ENCODE measurements at places on chromosomes 11 and 22.

GRCh38 chr22:46379066-46379930 is 43.8 kb downstream of the TRMU start:
- DNase-seq, result no peak

DNA sequence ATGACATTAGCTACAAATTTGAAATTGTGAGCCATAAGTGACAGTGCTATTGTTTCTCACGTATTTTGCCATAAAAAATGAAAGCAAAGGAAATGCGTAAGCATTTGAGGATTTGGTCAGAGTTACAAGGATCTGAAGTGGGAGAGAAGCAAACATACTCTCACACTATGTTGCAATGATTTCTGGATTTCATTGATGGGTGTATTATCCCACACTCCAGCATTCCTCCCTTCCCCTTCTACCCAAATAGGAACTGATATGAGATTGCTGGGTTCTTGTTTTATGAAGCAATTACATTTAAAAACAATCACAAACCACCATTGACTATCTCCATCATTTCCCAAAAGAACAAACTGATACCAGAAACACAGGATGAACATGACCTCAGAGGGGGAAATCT is 314.0 kb upstream of the CTSC start:
- DNase-seq, result no peak

GRCh38 chr11:7571640-7572000 is 57.8 kb downstream of the PPFIBP2 start:
- DNase-seq, result peak; percentile 44

DNA sequence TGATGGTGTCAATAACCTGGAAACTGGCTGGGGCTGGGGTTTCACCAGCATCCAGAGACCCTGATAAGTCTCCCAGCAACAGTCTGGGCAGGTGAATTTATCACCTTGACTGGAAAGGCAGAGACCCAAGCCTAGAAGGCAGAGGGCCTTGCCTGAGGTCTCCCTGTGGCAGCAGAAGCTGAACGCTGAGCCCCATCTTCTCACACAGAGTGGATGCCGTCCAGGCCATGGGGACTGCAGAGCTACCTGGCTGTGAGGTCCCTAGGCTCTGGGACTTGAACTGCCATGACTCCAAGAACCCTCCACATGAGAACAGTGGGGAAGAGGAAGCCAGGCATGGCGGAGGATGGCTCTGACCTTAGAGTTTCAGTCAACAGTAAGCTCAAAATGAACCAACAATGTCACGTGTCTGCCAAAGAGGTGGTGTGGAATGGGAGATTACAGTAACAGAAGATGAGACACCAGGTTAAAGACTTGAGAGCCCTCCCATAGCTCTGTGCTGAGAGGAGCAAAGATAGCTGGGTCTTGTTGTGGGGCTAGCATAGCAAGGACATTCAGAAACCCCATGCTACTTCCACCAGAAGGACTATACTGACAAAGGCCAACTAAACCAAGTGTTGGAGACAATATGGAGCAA is 79.1 kb upstream of the LINC01488 start:
- no peak for DNase-seq

DNA sequence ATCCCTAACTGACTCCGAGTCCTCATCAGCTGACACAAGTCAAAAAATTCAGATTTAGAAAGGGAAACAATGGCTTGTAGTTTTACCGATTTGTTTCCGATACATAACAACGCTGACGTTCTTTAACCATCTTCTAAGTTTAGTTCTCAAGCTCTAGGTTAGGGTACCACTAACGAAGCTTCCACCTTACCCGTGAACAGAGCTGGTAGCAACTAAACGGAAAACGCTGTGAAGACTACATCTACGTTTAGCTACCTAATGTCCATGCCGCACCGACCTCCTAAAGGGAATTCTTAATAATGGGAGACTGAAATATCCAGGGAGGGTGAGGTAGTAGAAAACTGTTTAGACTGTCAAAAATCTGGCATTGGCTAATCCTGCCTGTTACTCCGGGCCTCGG is 1.0 kb downstream of the NUP98 start:
- no peak for DNase-seq

GRCh38 chr11:61975638-61976419 is 8.4 kb upstream of the FTH1 start:
- no peak for DNase-seq

DNA sequence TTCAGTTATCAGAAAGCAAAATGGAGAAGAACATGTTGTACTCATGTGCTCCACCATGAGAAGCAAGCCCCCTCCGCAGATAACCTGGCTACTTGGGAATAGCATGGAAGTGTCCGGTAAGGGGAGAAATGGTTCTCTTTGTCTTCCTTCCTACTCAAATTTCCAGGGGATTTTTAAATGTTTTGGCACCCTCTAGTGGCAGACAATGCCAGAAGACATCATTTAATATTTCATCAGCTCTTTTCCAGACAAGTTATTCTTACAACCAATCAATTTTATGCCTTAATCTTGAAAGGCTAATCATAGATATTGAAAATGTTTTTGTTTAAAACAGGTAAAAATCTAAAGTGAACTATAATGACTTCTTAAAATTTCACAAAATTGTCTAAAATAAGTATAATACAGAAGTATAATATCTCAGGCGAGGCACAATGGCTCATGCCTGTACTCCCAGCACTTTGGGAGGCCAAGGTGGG is 15.7 kb downstream of the CRTAM start:
- peak; percentile 50 for DNase-seq

DNA sequence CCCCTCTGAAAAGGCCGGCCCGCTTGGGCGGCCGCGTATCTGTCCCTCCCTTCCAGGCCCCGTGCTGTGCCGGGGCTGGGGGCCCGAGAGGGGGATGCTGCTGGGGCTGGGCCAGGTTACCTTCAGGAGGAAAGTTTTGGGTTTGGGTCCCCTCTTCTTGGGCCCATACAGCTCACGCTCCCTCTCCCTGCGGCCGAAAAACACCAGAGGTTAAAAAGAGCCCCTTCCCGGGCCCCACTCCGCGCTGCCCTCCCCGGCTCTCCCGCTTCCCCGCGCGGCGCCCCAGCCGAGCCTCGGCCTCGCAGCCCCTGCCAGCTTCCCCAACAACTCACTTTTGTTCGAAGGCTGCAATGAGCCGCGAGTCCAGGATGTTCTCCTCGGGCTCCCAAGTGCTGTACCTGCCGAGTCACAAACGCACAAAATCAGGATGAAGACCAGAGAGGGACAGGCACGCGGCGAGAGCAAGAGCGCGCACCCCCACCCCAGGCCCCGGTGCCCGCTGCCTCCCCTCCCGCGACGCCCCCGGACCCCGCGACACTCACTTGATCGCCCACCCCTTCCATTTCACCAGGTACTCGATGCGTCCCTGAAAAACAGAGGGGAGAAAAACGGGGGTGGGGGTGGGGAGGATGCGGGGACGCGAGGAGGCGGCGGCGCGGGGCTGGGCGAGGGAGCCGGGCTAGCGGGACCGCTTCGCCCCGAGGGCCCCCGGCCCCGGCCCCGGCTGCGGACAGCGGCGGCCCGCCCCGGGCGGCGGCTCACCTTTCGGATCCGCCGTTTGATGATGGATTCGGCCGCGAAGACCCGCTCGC is 450 bp downstream of the CBX6 start:
- no peak for DNase-seq

DNA sequence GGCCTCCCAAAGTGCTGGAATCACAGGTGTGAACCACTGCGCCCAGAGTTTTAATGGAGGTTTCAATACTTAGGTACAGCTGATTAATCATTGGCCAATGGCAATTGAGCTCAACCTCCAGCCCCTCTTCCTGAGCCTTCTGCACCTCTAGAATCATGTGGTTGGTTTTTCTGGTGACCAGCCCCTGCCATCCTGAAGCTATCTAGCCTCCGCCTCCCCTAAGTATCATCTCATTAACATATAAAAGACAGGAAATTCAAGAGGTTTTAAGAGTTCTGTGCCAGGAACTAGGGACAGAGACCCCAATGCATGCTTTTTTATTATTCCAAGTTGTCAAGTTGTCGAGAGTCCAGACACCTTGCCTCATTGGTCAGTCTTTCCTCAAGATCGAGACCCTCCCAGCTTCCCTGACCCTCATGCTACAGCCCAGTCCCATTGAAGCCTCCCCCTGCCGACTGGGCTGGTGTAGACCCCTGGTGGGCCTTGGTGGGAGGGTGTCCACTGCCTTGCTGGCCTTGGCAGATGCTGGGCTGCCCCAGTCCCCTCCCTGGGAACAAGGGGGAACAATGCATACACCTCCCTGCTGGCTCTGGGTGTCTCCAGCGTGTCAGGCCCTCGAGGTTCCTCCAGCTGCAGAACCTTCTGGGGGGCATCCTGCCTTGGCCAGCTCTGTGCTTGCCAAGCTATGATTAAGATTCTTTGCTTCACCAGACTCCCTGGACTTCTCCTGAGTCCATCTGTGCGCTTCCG is 148.0 kb downstream of the CTTN start:
- DNase-seq, result no peak

GRCh38 chr22:46635756-46636155 is 15.6 kb downstream of the GRAMD4 start:
- no peak for DNase-seq

DNA sequence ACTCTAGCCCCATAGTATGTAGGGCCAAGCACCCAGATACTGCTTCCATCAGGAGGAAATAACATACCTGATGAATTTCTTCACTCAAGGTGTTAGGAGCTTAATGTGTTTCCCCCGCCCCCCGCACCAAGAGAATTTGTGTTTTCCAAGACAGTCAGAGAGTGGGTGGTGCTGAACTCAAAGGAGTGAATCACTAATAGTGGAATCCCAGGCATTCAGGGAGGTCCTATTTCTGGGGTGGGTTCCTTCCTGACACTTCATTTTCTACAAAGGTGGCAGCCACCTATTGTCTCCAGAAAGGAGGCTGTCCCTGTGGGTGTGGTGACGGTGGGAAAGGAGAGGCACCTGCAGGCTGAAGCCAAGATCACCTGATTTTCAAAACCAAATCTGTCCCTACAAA is 50.8 kb upstream of the ELF5 start:
- DNase-seq, result no peak

DNA sequence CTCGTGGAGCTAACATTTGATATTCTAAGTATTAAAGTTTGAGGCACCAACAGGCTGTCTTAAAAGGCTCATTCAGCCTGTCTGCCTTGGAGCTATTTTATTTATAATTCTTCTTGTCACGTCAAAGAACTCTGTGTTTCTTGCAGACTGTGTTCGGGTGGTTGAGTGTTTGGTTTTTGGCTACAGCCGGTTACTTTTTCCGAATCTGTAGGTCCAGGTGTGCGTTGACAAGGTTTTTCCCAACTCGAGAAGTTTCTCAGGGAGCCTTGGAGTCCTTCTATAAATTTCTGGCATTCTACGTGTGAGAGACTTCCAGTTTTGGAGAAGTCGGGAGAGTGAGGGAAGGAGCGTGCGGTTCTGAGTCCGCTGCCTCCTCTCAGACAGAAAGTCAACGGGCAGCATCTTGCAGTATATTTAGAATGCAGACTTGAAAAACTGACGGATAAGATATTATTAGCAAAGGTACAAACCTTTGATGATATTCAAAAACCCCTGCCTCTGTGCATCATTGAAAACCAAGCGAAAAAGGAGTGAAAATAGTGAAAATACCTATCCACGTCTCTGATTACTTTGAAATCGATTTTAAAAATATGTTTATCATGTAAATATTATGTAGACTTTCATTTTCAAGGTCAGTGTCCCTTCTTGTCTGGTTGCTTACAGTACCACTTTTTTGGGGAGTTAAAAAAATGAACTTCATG is 85.2 kb upstream of the PPARA start:
- DNase-seq, result no peak

- DNase-seq, result no peak
Measured at GRCh38 chr22:40250608-40251007, 72.9 kb downstream of the TNRC6B start.

DNA sequence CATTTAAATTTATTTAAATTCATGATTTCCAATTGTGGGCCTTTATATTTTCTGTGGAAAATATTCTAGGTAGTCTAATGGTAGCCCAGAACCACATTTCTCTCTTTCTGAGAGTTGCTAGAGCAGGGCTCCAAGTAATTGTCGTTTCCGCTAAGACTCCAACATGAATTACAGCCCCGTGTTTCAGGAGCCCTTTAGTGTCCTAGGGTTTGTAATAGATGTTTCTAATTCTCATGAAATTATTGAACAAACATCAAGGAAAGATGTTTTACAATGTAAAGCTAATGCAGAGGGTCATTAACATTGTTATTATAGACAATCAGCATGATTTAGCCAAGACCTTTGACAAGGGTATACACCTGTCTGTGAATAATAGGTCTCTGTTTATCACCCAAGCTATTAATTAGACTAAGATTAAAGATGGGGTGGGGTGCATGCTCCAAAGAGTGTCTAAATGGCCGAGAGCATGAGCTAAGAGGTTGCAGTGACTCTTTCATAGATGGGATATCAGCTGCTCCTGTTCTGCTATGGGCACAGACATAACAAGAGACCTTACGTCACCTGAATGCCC is 81.8 kb upstream of the NTM start:
- no peak for DNase-seq

- DNase-seq, result no peak
Measured at GRCh38 chr11:69919659-69920344, 100.6 kb upstream of the FGF3 start.

DNA sequence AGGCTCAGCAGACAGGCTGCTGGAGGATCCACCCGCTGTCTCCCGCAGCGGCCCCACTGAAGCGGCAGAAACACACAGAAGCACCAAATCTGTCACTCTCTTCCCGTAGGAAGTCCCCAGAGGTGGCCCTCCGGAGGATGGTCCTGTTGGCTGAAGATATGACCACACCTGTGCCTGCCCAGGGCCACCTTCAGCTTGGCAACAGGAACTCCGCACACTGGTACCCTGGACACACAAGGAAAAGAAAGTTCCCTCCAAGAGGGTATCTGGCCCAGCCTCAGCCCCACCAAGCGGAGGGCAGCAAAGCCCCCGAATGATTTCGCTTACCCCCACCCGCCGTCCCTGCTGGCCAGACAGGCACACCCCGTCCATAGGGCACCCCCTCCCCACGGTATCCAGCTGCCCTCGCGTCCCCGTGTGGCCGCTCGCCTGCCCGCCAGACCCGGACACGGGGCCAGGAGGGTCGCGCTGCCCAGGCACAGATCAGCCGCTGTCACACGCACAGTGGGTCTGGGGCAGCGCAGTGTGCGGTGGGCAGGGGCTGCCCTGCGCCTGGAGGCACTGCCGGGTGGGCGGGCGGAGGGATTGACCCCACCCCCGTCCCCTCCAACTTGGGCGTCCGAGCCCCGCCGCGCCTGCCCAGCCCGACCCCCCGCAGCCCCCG is 7.0 kb downstream of the RASSF7 start:
- no peak for DNase-seq

DNA sequence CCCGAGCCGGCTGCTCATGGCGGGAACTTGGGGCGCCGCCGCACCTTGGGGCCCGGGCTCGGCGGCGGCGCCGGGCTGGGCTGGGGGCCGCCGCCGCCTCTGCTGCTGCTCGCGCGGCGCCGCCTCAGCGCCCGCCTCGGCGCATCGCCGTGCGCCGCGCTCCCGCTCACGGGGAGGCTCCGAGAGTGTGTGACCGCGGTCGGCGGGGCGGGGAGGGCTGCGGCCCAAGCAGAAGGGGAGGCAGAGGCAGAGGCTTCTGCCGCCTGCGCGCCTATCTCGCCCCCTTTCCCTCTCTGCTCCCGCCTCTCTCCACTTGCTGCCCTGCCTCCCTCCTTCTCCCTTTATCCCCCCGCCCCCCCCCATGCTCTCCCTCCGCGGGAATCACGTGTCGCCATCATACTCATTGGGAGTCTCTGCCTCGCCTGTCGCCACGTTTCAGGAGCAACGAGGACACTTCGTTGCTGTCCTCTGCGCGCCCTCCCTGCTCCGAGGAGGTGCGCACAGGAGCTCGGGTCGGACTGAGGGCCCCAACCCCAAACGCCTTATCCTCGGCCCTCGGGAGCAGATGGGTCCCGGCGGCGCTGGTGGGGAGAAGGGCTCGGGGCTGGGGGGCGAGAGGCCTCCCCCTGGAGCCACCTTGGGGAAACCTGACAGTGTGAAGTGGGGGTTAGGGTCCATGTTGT is at the start of gene GUCY1A2:
TSS of gene GUCY1A2 (minus strand) at position 258 of the 683 bp plus-strand sequence. CDS start 421 bp downstream, outside the sequence.
- no peak for DNase-seq

GRCh38 chr11:69002570-69003231 is 10.3 kb downstream of the MRGPRF start:
- peak; percentile 60 for DNase-seq
